ENCODE measurements at places on chromosomes 3 and 15.

- no peak for DNase-seq
These were observed 66.5 kb downstream of the TLE3 start for GRCh38 chr15:70031261-70031660.

DNA sequence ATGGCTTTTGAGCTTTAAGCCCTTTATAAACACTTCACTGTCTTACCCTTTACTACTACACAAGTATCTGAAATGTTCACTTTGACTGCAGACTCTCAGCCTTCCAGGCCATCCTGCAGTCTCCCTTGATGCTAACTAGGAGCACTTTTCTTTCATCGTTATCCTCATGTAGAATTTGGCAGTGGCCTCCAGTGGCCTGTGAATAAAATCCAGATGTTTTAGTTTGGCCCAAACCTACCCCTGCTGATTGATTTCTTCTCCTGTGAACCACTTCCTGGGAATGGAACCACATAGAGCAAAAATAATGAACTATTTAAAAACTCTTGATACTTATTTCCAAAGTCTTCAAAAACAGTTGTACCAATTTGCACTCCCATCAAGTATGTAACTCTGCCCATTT, 271.9 kb downstream of the FEZF2 start:
- DNase-seq, result no peak

GRCh38 chr3:157755233-157755632, 252.0 kb upstream of the VEPH1 start:
- DNase-seq, result no peak

DNA sequence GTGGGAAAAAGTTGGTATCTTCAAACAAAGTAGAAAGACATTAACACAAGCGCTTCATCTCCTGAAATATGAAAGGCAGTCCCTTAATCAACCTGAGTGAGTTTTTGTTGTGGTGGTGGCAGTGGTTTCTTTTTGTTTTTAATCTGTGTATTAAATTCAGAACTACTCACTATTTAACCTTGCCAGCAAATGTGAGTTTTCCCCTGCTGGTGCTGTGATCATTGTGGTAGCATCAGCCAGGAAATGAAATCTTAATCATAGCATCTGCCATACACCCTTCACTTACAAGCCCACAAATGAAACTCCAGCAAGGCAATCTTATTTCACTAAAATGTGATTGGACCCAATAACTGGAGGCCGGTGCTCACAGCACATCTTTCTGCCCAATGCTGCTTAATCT, 229.7 kb downstream of the SHOX2 start:
- DNase-seq, result no peak

GRCh38 chr15:69463182-69463756, 10.7 kb downstream of the RPLP1 start:
- no peak for DNase-seq

GRCh38 chr3:178084938-178085816, 451.1 kb upstream of the KCNMB2 start:
- no peak for DNase-seq

GRCh38 chr3:45182915-45183871, 37.0 kb upstream of the CDCP1 start:
- no peak for DNase-seq

DNA sequence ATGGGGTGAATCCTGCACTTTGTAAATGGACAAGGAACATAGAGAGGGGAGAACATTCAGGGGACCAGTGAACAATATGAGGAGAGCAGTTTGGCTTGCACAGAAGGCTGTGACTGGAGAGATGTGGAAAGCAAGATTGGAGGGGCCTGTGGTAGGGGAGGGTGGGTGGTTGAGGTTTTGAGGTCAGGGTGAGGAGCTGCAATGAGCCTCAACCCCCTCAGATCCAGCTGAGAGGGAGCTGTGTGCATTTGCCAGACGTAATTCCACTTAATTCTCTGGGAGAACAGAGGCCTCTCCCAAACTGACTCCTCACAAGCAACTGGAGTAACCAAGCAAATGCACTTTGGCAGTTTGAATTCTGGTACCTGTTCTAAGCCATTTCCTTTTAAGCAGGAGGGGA, 253.1 kb upstream of the TRIM42 start:
- DNase-seq, result no peak

GRCh38 chr3:185968168-185968567, 30.4 kb upstream of the TRA2B start:
- no peak for DNase-seq

DNA sequence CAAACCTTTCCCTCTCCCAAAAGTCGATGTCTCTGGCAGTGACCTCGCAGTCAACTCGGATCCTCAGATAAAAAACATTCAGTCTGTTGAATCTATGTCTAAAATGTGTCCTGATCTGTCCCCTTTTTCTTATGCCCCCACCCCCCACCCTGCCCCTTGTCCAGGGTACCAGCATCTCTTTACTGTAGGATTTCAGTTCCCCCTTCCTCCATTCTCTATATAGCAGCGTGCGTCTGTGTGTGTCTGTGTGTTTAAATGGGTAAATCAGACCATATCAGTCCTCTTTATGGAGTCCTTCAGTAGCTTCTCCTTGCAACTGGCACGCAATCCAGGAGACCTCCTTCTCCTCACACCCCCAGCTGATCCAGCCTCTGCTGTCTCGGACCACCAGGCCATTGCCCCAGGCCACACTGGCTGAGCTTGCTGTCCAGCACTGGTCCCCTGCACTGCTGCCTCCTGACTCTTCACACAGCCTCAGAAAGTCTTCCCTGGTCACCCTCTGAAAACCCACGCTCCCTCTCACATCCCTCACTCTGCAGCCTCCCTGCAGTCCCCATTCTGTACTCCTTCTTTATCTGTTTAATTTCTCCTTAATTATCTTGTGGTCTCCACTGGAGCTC, 1.5 kb downstream of the LRRK1 start:
- no peak for DNase-seq

- DNase-seq, result no peak
These were observed 800 bp downstream of the DAG1 start for GRCh38 chr3:49470714-49471420.

DNA sequence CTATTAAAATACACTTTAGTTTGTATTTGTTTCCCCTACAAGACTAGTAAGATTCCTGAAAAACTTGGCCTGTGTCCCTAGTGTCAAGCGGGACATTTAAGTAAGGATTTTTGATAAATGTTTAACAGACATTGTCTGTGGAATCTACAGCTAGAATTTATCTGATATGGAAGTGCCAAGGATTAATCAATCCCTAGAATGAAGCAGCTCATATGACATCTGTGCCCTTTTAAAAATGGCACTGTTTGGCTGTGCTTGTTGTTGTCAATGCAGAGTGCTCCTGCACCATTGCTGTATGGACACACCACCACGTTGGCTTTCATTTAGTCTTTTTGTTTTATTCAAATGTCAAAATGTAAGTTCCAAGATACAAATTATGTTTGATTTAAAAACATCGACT, 14.3 kb upstream of the PDCD7 start:
- no peak for DNase-seq

DNA sequence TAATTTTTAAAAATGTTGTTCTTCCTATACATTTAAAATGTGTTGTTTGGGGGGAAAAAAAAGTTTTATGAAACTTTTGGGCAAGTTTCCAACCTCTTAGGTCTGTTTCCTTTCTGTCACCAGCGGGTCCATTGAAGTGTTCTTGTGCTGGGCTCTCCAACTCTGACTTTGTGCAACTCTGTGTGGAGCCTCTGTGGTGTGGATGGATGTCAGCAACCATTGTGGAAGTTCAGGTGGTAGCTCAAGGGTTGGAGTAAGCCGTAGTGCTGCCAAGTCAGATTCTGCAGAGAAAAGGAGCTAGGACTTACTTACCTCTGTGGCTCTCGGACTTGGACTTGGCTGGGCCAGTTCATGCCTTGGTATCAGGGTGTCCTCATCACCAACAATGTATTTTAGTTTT, 22.4 kb downstream of the ARID3B start:
- no peak for DNase-seq

DNA sequence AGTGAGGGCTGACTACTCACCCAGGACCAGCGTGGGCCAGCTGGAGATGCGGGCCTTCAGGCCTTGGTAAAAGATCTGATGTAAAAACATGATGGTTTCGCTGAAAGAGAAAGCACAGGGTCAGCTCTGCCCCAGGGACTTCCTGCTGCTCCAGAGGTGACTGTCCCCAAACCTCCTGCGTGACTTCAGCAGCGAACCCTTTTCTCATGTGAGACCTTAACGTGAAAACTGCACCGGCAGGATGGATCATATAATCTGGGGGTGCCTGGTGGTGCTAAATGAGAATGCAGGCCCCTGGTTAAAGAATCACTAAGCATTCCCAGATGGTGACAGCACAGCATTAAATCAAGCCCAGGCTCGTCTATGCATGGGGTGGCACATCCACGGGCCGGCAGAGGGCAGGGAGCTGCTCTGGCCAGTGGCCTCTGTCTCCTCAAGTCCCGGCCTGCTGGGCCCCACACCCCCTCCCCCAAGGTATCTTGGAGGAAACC, 55.4 kb downstream of the RASGRF1 start:
- DNase-seq, result no peak

All from cortex of kidney (tissue), 1 donor.